ENCODE measurements at places on chromosomes 16 and 17.

DNA sequence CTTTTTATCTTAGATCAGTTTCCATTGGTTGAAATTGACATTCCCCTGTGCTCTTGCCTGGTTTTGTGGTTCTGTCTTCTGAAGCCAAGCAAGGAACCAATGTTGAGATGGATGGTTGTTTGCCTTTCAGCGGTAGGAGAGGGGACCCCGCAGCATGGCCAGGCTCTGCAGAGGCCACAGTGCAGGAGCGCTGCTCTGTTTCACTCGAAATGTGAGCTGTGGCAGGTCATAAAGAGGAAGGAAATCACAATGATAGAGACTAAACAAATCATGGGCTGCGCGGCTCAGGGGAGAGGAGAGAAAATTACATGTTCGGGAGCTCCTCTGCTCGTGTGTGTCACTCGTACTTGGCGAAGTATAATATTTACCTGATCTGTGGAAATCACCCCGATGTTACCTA, 148.2 kb downstream of the SNX29 start:
- DNase-seq: no peak

GRCh38 chr16:80084614-80085013, 456.2 kb upstream of the DYNLRB2 start:
- no peak for DNase-seq

DNA sequence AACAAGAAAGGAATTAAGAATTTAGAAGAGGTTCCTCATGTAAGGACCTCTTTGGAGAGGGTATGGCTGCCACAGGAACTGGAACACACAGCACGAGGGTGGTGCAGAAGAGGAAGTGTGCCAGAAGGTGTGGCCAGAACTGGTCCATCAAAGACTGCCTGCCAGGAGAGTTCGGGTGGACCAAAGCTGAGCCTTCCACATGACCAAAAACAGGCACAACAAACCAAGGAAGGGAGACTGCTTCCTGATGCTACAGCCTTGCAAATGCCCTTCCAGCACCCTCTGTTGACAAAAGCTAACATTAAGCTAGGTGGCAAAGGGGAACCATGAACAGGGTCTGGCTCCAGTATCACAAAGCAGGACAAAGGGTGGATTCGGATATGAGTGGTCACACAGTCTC, 125.8 kb upstream of the TMEM97 start:
- no peak for DNase-seq

DNA sequence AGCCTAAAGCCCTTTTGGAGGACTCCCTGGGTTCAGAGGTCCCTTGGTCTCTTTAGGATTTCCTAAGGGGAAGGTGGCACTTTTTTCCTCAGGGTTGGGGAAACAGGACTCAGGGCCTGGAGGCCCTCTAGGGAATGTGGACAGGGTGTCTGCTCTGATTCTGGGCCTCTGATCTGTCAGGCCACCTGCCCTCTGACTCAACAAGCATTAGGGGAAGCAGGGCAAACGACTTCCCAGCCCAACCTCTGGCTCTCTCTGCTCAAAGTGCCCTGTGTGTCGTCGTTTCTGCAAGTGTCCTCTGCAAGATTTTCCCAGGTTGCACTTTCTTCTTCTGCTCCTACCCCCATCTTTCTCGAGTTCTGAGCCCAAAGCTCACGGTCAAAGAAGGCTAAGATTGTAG, 6.6 kb upstream of the IGFBP4 start:
- no peak for DNase-seq

- no peak for DNase-seq
Observed at GRCh38 chr16:84284154-84284722, 10.4 kb upstream of the WFDC1 start.

GRCh38 chr17:55323518-55324295, 58.9 kb downstream of the HLF start:
- DNase-seq: no peak

DNA sequence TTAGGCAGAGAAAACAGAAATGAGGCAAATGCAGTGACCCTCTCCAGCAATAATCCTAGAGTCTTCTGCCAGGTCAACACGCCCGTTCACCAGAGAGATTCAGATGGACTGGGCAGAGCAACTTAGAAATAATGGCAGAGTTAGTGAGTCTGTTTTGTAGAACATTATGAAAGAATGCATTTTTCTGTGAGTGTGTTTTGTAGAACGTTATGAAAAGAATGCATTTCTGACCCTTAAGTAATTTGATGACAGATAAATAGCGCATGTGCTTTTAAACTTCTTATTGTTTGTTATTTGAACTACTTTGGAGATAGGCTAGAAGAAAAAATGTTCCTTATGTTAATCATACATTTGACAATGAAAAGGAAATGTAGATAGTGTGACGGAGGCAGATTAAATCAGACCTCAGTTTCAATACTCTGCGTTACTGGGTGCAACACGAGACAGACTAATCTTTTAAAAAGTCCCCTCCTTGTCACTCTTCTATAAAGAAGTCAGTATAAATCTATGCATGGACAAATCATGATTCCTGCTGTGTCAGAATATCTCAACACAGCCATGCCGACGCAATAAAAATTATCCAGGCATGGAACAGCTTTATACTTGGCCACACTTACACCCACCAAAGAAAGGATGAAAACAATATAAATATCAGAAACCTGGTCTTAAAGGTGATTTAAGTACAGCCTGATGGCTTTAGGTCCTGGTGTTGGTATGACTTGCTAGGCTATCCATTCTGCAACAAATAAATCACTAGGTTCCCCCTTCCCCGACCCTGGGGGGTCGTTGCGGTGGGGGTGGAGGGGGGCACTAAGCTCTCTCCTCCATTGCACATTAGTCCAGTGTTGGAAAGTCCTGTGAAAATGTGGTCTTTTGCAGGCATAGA, 47.8 kb downstream of the MARCHF10 start:
- no peak for DNase-seq

GRCh38 chr16:641326-642188, at the start of gene MCRIP2:
Gene MCRIP2 (plus strand): TSS chr16:641828. CDS start chr16:641992, 164 bp downstream.
- peak; percentile 60 for DNase-seq

DNA sequence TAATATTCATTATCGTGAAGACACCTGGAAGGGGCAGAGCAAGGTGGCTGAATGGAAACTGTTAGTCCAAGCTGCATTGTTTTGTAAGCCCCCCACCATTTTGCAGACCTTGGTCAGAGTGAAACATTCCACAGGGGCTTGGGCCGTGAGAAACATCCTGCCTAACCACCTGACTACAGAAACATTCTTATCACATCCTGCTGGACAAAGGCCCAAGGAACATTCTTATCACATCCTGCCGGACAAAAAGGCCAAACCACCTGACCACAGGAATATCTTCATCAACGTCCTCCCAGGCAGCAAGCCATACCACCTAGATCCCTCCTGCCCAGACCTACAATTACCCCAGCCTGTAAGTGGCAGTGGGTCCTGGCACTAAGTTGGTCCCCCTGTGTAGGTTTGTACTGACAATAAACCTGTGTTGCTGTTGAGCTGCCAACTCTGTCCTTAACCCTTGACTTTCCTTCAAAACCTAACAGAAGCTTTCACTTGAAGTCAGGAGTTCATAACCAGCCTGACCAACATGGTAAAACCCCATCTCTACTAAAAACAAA, 19.6 kb downstream of the ATF7IP2 start:
- no peak for DNase-seq

- no peak for DNase-seq
Observed at GRCh38 chr16:82201351-82201750, 31.3 kb upstream of the MPHOSPH6 start.

DNA sequence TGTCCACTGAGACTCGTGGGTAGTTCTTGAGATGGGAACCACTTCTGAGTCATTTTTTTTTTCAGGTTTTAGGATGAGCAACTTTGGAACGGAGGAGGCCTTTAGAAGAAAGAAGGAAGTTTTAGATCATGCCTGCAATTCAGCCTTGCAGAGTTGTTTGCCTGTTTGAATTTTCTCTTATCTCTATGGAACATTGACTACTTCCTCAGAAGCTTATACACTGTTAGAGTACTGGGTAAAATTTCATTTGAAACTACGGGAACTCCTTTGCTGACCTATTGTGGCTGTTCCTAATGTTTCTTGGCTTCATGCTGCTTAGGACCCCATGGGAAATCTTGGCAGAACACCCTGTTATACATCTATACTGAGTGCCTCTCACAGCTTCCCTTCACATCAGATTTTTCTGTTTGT, 70.8 kb downstream of the MAP2K6 start:
- DNase-seq: no peak

DNA sequence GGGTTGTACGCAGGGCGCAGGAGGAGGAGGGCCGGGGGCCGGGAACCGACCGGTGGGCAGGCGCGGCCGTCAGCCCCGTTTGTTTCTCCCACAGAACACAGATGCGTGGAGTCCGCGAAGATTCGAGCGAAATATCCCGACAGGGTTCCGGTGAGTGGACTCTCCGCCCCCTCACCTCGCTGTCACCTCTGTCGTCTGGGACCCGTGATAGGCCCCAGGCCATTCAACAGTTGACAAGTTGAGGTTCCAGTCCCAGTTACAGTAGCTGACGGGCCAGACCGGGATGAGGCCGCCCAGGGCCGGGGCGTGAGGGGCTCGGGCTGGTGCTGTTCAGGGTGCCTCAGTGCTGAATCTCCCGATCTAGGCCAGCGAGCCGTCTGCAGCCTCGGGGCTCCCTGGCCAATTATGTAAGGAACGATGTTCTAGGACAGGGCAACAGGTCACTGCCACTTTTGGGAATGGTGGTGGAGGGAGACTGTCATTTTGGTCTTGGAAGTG, 628 bp downstream of the GABARAPL2 start:
- peak; percentile 65 for DNase-seq

DNA sequence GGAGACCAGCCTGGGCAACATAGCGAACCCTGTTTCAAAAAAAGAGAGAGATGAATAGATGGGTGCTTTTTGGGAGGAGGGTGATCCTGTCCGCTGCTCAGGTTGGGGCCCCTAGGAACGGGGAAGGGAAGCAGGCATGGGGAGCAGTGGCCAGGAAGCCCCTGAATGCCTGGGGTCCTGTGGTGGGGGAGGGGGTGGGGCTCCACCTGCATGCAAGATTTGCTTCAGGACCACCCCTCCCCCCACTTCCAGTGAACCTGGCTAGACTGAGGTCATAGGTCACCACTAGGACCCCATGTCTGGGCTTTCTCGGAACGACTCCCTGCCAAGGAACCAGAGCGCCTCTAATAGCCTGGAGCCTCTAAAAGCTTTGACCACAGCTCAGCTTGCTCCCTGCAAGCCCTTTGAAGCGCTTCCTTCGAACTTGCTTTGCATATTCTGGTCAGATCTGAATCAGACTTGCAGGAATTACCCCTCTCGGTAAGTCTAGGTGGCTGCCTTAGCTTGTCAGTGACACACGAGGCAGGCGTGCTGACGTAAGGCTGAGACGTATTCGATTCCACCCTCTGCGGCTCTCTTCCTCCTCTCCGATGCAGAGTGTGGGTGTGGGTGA, 3.7 kb downstream of the SOCS3 start:
- no peak for DNase-seq

DNA sequence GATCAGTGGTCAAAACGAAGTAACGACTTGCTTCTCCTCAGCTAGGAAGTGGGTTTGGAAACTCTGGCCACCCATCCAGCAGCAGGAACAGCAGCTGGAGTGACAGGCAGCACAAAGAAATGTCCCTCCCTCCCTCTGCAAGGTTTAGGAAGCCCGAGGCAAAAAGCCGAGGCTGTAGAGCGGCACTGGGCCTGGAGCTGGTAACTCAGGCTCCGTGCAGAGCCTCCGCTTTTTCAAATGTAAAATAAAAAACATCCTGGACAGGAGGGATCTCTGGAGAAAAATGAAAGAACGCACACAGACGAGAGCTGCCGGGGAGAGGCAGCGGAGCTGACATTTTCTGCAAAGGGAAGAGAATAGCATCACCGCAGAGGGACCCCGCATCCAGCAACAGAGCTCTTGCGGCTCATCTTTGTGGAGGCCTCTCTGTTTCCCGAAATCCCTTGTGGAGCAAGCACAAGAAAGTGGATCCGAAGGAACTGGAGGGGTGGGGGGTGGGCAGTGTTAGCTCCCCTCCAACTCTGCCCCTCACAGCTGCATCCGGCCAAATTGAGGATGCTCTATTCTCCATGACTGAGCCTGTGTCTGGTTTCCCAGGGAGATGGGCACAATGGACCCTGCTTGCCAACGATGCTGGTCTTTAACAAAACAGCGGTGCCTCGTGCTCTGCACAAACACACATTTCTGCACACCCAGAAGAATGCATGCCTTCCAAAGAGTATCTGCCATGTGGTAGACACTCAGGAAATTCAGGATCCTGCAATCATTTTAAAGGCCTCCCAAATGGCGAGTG, 335.5 kb upstream of the ZFHX3 start:
- DNase-seq: no peak

DNA sequence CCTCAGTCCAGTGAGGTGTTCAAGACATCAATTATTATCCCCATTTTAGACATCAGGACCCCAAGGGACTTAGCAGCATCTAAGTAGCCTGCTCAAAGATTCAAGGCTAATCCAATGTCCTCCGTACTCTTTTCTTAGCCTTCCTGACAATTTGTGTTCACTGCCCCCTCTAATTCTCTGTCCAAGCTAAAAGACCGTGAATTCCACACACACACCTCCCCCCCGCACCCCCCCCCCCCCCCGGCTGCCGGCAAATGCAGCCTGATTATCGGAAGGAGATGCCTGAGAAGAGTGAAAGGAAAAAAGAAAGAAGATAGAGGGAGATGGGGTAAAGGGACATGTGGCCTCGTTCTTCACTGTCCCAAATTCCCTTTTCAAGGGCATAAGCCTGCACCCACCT, 58.1 kb upstream of the NLK start:
- no peak for DNase-seq

- DNase-seq: no peak
Observed at GRCh38 chr16:57128771-57129389, 36.5 kb downstream of the CPNE2 start.

DNA sequence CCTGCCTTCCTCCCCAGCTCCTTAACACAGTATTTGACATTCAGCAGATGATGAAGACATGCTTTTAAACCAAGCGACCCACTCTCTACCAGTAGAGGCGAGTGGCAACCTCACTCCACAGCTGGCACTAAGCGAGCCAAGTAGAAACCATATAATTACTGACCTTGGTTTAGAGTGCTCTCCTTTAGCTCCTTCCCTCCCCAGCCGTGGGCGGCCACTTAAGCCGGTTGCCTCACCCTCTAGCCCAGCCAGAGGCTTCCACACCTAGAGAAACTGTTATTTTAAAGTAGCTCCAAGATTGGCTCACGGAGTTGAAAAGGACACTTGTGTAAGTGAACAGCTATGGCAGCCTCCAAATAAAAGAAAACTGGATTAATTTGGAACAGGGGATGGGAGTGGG, 109.1 kb upstream of the CRHR1 start:
- no peak for DNase-seq

DNA sequence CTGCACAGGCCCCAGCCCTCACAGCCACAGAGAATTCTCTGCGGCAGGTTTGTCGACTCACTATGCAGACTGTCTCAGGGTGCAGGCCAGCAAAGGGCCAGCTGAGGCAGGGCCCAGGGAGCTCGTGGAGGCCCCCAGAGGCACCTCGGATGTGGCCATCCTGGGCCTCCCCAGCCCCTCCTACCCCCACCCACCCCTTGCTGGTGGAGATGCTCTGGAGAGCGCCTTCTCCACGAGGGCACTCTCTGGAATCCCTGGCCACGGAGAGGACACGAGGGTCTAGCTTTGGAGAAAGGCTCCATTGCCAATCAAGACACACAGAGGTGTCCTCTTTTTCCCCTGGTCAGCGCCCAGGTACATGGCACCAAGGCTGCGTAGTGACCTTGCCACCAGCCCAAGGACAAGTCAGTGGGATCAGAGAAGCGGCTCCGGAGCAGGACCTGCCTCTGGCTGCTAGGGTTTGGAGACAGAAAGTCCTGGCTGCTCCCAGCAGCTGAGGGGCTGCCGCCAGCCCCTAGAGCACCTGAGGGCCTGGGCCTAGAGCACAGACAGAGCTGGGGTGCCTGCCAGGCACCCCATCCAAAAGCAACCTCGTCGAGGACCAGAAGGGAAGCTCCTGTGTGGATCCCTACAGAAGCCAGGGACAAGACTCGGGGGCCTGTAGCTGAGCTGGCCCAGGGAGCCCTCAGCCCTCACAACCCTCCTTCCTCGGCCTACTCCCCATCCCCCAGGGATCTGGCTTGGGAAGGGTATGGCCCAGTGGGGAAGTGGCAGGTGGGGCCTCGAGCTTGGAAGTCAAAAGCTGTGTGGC, 18.7 kb downstream of the ARL2BP start:
- DNase-seq: no peak
